ENCODE measurements at places on chromosomes 12 and 14. TPM values are rescaled to one million over a fixed set of nuclear protein-coding genes. Genes with fewer than 3 reads are reported as not detected.

Gene KLRK1
- not detected for total RNA-seq

Gene AQP6
- total RNA-seq = not detected

Gene OR4E2
- total RNA-seq = not detected

Gene INSM2
- total RNA-seq = not detected

Gene FAM181A
- not detected for total RNA-seq

Gene PPP1R1A
- not detected for total RNA-seq

Gene MSRB3
- 104 TPM for total RNA-seq

Gene SSPN
- total RNA-seq = 39.2 TPM

Gene DTX1
- not detected for total RNA-seq

Gene RNF212B
- total RNA-seq = not detected

Gene SLC5A8
- not detected for total RNA-seq

Gene MMP17
- 1.3 TPM for total RNA-seq

Gene KLRF2
- total RNA-seq = not detected

Gene TTC7B
- 40.3 TPM for total RNA-seq

Gene ARHGDIB
- 6.1 TPM for total RNA-seq

Gene EXD2
- 25.3 TPM for total RNA-seq

Gene SYT1
- 2.1 TPM for total RNA-seq

Gene PROX2
- total RNA-seq = not detected

Gene IFNG-AS1
- total RNA-seq = not detected

Gene FSCB
- total RNA-seq = not detected

Gene ACSS3
- 1.9 TPM for total RNA-seq

Gene AMN
- total RNA-seq = 0.30 TPM

Gene NFKBIA
- total RNA-seq = 53.5 TPM

GRCh38 chr14:102215576-102216250 is 76.0 kb downstream of the WDR20 start:
- peak; percentile 33 for DNase-seq

GRCh38 chr14:53346988-53347387 is 193.9 kb upstream of the DDHD1 start:
- no peak for DNase-seq

DNA sequence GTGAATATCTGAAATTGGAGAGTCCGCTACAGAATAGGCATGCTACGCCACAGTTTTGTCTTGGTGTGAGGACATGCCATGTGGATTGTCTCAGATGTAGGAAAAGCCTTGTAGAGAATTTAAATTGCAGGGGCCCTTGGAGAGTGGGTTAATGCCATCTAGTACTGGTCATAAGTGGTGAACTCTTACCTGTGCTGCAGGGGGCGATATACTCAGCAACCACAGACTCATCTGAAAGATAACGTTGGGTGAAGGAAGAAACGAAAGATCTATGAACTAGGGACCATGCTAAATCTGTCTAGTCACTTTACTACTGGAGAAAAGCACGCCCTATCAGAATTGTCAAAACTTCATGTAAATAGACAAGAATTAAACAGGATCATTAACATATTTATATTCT is 33.7 kb upstream of the A2M start:
- DNase-seq = no peak

GRCh38 chr14:41607304-41607775 is 664 bp downstream of the LRFN5 start:
- DNase-seq = no peak

DNA sequence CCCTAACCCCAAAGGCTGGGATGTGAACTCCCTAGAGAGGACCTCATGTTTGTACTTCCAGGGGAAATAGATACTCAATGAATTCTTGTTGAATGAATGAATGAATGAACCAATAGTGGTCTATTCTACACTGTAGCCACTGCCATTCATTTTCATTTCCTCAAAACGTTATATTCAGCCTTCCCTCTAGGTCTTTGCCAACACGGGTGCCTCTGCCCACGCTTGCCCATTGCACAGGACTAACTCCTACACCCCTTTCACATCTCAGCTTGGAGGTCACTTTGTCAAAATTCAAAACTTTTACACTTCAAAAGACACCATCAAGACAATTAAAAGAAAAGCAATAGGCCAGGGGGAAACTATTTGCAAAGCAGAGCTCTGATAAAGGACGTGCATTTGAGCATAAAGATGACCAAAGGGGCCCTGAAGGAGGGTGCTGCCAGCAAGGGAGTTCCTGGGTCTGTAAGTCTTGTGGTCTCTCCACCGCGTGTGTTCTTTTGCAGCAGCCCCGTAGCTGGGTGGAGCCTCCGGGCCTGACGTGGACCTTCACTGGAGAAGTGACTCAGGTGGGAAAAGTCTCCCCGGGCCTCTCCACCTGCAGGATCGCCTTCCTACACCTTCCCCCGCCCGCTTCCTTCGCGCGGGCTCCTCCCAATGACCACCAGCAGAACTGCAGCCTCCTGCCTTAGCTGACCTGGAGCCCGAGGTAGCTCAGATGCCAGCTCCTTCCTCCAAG is 31.5 kb downstream of the TMEM63C start:
- DNase-seq = no peak

DNA sequence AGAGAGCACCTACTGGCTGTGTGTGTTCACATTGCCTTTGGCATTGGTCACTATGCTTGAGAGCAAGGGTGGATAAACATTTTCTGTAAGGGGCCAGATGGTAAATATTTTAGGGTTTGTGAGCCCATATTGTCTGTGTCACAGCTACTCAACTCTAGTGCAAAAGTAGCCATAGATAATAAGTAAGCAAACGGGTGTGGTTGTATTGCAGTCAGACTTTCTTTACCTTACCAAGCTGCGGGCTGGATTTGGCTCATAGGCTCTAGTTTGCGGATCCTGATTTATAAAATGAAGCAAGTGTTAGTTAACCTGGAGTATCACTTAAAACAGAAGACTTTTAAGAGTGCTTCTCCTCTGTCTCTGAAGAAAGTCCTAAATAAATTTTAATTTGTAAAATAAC is 169.0 kb downstream of the KICS2 start:
- DNase-seq = no peak

- DNase-seq = no peak
Observed at GRCh38 chr14:24690492-24690891, 56.5 kb upstream of the GZMB start.

DNA sequence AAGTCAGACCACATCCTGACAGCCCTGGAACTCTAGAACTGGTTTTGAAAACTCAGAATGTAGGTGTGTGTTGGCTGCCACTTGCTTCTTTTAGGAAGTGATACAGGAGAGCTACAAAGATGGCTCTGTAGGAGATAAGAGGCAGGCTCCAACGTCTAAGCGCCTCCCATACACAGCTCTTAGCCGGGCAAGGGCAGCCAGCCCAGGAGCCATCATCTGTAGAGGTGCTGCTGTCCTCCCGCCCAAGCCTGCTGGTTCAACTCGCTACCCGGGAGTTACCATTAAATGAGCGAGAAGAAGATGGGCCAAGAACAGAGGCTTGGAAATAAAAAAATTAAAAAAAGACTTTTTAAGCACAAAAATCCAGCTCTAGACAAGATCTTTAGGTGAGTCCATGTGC is 61.2 kb upstream of the DIO3 start:
- no peak for DNase-seq

DNA sequence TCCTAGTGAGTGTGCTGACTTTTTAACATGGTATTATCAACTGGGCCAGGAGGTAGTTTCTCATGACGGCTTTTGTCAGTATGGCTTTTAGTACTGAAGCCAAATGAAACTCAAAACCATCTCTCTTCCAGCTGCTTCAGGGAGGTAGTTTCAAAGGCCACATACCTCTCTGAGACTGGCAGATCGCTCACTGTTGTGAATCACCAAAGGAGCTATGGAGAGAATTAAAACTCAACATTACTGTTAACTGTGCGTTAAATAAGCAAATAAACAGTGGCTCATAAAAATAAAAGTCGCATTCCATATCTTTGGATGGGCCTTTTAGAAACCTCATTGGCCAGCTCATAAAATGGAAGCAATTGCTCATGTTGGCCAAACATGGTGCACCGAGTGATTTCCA is 141.1 kb downstream of the HMGA2 start:
- DNase-seq = no peak

GRCh38 chr12:56330936-56331490 is 2.8 kb downstream of the PAN2 start:
- DNase-seq = no peak

GRCh38 chr14:73394317-73394716 is 64.0 kb downstream of the NUMB start:
- DNase-seq = no peak

GRCh38 chr14:28365510-28365909 is 401.1 kb upstream of the FOXG1 start:
- DNase-seq = no peak

DNA sequence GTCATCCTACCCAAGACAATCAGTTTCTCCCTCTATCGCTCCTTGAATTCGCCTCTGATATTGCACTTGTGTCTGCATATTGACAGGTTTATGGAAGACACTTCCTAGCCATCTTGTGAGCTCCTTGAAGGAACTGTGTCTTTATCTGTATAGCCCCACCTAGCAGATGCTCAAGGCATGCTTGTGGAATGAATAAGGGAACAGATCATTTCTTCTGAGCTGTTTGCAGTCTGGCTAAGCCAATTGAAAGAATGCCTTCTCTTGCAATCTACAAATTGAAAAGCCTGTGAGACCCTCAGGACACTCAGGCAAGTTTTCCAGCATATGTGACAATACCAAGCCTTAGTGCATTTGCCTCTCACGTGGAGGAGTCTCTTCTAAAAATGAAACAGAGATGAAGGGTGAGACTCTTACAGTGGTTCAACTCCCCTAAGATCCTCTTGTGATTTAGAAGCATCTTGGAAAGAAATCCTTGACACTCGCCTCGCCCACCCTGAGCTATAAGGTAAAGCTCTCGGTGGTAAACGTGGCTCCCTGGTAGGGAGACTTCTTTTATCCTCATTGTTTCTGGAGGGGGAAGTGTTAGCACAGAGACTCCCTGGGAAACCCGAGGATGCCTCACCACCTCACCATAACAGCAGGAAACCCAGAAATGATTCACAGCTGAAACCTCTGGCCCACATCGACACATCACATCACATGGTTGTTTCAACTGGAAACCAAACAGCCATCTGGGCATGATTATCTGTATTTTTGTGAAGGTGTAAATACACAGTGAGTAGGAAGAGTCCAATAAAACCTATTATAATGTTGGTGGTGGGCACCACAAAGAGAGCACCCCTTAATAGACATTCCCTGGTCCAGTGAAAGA is 112.3 kb upstream of the BCL2L14 start:
- DNase-seq = no peak

DNA sequence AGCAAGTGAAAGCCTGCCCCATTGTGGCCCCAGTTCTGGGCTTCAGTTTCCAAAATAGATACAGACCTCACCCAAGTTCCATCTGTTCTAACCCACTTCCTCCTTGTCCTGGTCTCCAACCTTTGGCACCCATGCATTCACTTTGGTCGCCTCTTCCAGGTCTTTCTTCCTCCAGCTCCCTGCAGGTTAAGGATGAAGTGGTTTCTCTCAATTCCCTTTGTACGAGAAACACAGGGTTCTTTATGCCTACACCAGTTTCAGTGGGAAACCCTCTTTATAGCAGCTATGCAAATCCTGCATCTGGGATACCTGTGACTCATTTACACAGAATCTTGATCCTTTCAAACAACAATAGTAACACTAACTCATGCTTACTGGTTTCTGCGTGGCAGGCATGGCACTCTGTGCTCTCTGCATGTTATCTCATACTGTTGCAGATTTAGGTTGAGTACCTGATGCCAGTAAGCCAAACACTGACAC is 110.6 kb upstream of the AMIGO2 start:
- no peak for DNase-seq

DNA sequence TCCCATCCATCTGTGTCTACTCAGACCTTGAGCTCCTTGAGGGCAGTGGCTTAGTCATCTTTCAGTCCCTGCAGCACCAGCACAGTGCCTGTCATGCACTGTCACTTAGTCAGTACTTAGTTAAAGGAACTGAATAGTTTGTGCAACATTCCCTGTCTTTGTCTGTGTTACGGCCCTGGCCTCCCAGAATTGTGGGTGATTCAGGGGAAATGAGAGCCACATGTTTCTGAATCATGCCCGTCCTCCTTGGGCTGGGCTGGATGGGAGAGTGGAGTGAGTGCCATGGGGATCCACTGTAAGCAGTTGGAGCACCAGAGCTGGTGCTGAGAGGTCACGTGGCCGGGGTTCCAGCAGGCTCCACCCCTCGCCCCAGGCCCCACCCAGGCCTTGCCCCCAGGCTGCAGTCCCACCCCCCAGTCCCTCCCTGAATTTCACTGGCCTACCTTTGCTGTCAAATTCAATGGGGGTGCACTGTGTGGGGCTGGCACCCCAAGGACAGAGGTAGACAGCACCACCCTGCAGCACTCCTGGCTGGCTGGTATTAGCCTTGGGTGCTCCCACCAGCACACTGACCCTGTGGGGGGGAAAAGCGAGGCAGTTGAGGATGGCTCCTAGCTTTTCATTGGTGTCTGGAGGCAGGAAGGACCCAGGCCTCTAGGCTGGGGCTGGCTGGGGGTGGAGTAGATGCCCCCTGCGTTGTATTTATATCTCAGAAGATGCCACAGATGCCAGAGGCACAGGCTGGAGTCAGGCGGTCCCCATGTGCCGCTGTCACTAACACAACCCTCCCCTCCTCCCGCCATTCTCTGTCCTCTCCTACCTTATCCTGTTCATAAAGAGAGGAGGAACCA is 7.5 kb downstream of the ITGA5 start:
- no peak for DNase-seq

DNA sequence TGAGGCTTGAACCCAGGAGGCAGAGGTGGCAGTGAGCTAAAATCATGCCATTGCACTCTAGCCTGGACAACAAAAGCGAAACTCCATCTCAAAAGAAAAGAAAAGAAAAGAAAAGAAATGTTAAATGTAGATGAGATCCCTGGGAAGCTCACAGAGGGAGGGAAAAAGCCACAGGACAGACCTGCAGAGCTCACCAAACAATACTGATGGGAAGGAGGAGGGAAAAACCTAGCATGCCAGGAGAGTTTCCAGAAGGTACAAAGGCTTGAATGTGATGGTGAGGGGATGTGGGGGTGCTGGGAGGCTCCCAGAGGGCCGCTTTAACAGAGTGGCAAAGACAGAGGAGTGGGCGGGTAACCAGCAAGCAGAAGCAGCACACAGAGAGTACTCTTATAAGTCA is 72.3 kb downstream of the PTPN21 start:
- DNase-seq = no peak

- no peak for DNase-seq
Observed at GRCh38 chr12:5222011-5222461, 178.4 kb downstream of the KCNA5 start.

GRCh38 chr14:72126561-72126960 is 194.3 kb downstream of the RGS6 start:
- no peak for DNase-seq

- DNase-seq = no peak
Observed at GRCh38 chr12:94640134-94640928, 10.0 kb downstream of the TMCC3 start.

GRCh38 chr12:93572712-93573551 is 457 bp downstream of the SOCS2 start:
- no peak for DNase-seq

DNA sequence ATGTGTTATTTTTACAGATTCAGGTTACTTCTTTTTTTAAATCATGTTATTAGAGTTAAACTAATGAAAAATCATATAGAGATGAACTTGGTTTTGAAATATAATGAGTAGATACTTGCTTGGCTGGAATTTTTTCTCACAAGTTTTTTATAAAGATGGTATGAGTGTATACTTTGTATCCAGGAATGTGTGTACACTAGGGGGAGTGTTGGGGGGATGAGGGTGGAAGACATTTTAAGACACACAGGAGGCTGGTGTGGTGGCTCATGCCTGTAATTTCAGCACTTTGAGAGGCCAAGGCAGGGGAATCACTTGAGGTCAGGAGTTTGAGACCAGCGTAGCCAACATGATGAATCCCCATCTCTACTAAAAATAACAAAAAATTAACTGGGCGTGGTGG is 23.2 kb downstream of the PPM1A start:
- DNase-seq = no peak

- no peak for DNase-seq
Observed at GRCh38 chr12:75977590-75977951, 54.0 kb downstream of the PHLDA1 start.

Data from chondrocyte (in vitro differentiated cells).